NCI-H345 (cell line): ENCODE measurements at places on chromosomes 5 and 9.
A peak's percentile ranks its signal among the peaks of the same experiment; 100 is the strongest.

DNA sequence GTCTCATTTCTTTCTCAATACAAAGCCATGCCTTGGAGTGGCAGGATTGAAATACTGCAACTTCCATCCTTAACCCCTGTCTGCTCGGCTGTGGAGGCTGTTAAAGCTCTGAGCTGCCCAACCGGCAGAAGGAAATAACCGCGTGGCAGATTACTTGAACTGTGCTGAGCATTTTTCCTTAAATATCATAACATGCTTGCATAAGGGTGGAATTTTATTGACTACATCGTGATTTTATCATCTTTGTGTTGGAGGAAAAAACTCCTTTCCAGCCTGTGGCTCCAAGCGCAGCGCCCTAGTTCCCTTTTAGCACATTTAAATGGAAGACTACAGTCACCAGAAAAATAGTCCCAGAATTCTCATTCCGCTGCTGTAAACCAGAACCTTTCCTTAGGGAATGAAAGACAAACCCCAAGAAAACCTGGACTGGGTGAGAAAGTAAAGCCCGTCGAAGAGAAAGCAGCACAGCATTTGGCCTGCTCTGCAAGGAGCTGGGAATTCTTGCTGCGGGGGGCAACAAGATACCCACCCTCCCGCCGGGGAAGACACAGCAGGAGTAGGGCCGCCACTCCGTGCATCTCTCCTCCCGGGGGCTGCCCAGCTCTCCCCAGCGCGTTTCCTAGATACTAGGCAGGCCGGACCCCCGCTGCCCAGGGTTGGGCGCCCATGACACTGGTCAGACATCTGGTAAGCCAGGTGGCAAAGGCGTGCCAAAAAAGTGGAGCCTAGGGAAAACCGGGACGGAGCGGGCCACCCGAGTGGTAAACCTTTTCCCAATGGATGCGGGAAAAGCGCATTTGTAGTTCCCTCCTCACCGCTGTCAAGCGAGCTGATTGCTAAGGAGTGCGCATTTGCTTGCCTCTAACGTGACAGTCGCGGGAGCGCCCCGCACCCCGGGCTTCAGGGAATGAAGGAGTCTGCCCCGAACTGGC is 1.3 kb downstream of the SHC3 start:
- no peak for DNase-seq

DNA sequence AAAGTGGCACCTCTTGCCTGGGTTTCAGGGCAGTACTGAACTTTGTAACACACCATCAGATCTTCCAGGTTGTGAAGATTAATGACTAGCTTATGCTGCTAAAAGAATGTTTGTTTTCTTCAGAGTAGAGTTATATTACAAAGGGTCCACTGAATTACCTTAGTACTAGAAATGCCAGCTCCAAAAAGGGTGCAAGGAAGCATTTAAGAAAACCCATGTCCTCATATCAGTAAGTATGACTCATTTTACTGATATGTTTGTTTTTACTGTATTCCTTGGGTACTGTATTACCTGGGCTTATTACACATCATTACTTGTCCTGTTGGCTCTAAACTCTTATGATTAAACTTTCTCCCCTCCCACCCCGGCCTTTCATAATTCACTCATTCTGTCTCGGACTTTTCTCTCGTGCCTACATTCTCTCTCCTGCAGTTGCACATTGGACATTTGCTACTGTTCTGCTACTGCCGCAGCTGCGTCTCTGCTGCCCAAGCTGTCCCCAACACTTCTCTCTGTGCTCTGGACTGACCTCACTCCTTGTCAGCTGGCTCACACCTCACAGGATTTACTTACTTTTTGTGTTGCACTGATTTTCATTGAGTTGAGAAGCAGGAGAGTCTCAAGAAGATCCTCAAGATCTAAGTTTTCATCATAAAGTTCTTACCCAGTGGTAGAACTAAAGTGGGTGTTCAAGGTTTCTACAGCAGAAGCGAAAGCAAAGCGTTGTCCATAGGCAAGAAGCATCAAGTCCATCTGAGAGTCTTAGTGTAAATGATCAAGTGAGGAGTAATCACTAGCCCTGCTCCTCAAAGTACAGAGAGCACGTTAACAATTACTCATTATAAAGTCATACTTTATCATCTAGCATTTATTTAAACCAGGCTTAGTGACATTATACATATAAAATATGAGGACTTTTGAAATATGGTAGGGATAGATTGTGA is 53.2 kb upstream of the C9orf72 start:
- DNase-seq: no peak

DNA sequence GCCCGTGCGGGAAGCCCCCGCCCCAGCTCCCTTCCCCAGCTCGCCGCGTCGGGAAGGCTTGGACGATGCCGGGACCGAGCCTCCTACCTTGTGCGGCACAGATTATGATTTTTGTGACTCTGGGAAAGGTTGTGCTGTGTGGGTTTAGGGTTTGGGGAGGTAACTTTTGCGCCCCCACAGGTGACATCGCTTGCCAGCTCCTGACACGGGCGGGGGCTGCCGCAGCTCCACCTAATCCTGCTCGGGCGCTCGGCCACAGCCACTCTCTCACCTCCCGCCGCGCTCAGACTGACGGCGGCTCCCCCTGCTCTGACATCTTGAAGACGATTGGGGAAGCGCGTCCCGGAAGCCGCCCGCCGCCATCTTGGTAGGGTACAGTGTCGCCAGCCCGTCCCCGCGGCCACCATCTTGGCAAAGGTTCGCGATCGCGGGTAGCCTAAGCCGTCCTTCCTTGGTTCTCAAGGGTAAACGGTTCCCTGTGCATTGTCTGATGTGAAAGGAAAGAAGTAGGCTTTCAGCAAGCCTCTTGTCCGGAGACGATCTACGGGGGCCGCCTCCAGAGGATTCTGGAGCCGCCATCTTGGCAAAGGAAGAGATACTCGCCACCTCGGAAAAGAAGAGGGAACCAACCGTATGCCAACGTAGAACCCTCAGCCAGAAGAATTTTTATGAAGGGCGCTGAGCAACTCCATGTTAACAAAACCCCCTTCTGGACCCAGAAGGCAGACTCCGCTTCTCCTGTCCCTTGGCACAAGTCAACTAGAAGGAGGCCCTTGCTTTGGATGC is 1.8 kb upstream of the NR3C1 start:
- peak; percentile 92 for DNase-seq

GRCh38 chr5:155827949-155828348 is 499.0 kb upstream of the SGCD start:
- DNase-seq: no peak

DNA sequence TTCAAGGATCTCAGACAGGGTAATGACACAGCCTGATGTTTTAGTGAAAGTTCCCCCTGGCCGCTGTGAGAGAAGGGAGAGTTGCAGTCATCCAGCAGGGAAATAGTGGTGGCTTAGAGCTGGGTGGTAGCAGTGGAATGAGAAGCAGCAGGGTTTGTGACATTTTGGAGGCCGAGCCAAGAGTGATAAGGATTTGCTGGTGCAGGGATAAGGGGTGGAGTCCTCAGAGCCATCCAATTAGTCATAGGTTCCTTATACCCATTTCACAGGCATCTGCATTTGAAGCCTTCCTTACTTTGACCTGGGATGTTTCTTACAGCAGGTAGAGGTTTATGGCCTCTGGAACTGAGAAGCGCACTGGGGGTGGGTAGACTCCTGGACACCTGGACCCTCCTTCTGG is 12.8 kb downstream of the JADE2 start:
- DNase-seq: no peak

DNA sequence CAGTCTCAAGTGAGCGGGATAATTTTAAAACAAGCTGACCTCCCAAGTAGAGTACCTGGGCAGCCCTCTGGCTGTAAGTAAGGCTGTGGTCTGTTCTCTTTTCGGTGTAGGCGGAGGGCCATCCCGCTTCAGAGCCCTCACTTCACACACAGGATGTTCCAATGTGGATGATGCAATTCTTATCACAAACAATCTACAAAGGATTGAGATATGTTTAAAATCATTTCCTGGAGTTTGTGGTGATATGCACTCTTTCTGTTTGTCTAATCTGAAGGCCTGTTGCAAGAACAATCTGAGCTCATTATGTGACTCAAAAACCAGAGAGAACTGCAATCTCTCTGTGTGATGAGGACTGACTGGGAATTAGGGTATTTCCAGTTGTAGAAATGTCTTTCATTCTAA is 42.5 kb downstream of the ITGA2 start:
- DNase-seq: no peak

GRCh38 chr5:30098940-30099339 is 1094.5 kb upstream of the CDH6 start:
- DNase-seq: no peak

DNA sequence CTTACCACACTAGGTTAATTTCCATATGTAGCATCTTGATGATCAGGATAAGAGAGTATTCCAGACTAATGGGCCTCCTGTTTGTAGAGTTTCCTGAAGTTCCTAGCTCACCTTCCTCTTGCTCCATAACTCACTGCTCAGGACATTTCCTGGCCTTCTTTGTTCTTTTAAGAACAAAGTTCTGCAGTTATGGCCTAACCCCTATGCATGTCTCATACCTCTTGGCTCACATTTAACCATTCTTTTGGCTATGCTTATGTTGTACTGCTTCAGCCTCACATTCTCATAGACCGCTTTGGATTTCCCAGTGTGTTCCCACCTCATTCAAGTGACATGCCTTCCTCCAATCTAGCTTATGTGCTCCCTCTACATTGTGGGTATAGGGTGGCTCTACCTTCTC is 40.5 kb upstream of the HMGCS1 start:
- no peak for DNase-seq

- peak; percentile 71 for DNase-seq
Observed at GRCh38 chr5:146048994-146049703, 56.2 kb downstream of the PLAC8L1 start.

GRCh38 chr9:106859957-106860720 is 2.8 kb upstream of the ZNF462 start:
- no peak for DNase-seq

- DNase-seq: peak; percentile 61
Observed at GRCh38 chr5:24110004-24110615, 534.7 kb downstream of the CDH10 start.

DNA sequence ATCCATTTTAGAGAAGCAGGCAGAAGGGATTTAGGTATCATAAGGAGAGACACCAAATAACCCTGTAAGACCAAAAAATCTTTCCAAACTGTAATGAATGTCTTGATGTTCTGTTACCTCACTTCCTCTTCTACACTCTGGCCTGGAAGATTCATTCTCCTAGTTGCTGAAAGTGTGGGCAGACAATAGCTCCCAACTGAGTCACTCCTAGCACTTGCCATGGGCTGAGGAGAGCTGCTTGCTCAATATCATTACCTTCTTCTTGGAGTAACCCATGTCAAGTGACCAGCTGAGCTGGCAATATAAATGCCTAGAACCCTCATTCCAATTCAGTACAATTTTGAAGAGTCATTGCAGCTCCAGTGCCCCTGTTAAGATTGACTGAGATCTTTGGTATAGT is 1985.5 kb upstream of the CDH6 start:
- no peak for DNase-seq

GRCh38 chr9:91028166-91028827 is 226.7 kb downstream of the SYK start:
- DNase-seq: no peak

- DNase-seq: no peak
Observed at GRCh38 chr9:30722065-30722464, 1662.4 kb upstream of the ACO1 start.

DNA sequence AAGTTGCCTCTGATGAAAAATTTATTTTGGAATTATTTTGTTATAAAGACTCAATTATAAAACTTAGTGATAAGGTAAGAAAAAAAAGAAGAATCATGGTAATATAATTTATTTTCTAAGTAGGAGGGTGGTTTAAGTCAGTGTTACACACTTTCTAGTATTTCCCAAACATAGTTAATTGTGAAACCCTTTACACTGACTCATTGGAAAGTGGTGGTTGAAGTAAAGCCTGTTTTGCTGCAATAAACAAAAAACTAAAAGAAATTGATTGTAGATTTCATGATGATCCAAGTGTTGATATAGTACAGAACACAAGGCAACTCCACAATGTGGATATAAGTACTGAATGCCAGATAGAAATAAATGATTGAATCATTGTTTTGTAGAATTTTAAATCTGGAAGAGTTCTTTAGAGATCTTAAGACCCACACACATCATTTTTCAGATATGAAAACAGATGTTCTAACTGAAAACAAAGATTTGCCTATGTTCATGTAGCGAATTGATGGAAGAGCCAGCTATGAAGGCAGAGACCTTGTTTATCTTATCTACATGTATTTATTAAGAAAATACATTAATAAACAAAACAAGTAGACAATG is 539.8 kb downstream of the PRELID2 start:
- no peak for DNase-seq

DNA sequence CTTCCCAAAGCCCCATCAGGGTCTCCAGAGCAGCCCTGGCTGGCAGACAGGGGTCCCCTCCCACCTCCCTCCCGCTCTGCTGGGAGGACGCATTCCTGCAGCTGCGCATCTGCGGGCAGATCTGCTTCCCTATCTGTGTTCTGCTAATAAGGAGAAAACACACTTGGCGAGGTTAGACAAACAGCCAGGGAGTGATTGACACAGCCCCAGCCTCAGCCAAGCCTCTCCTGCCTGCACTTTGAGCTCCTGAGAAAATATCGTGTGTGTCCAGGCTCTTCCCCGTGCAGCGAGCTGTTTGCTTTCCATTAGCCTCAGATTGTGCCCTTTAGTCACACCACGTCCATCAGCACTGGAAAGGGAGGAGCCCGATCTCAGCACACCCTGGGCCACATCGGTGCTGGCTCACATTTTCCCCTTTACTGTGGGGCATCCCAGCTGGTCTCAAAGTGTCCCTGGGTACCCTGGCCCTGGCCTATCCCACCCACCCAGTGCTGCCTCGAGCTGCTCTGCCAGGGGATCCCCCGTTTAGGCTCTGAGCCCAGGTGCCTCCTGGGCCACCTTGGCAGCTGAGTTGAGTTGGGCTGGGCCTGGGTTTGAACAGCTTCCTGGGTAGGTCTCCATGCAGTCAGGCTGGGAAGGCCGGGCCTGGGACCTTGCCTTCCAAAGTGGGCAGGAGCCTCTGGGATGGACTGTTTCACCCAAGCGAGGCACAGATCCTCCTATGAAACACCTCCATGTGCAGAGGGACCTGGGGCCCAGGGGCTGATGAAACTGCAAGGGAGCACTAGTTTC is 61.1 kb downstream of the BARX1 start:
- peak; percentile 15 for DNase-seq

DNA sequence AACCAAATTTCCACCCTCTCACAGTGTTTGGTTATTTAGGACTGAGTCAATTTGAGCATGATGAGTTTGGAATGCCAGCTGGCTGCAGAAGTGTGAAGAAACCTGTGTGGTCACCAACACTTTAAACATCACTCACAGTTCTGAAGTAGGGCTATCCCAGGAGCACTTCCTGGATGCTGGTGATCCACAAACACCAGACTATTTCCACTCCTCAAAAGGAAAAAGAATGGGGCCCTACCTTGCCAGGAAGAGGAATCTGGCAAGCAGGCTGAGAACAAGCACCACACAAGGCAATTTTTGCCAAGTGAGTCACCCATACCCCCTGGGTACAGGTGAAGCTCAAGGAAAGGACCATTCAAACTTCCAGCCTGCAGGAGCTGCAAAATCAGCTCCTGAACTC is 294.2 kb upstream of the PTGER4 start:
- no peak for DNase-seq

GRCh38 chr9:88237991-88238571 is 99.8 kb upstream of the SPATA31C2 start:
- no peak for DNase-seq

- no peak for DNase-seq
Observed at GRCh38 chr5:11894992-11895391, 9.3 kb downstream of the CTNND2 start.

- peak; percentile 93 for DNase-seq
Observed at GRCh38 chr5:16931334-16932110, 4.6 kb downstream of the MYO10 start.
